Activated gamma-delta T cell treated with anti-CD3 and anti-CD28 coated beads, Interleukin-2, amount 50 U/mL, for 16 hours (primary cell): ENCODE measurements at places on chromosomes 12 and 14.

DNA sequence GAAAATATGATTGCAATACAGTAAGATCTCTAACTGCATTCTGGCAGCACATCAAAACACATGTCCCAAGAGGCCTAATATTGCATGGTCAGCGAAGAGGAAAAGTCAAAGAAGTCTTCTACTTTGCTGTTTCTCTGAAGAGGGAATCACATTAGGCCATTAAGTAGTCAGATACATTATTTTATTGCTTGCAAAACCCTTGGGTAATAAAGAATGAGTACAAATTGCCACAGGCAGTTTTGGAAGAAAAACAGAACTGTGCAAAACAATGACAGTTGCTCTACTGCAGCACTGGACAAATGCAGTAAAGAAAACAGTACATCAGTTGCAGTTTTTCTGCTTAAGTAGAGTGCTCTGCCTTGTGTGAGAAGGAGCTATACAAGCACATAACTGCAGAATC, 211.9 kb downstream of the MED13L start:
- DNase-seq = no peak

GRCh38 chr12:14442221-14442881, 76.9 kb downstream of the ATF7IP start:
- no peak for DNase-seq

- no peak for DNase-seq
These were observed 67.1 kb downstream of the TUNAR start for GRCh38 chr14:95943699-95944098.

DNA sequence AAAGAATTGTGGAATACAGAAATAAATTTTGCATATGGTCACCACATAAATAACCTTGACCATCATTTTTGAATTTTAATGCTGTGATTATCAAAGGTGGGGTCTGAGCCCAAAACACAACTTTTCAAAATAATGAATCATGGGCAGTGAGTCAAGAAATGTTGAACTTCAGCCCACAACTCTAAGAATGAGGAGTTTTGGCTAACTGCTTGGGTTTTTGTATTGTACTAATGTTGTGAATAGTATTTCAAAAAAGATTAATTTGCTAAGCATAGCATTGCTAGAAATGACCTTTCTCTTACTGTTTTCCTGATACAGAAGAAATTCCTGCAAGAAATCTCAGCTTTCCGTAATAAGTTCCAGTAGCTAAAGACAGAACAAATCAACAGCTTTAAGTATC, 24.4 kb upstream of the YARS2 start:
- DNase-seq = no peak

GRCh38 chr12:12941450-12942350, 10.3 kb downstream of the GPRC5D start:
- no peak for DNase-seq

DNA sequence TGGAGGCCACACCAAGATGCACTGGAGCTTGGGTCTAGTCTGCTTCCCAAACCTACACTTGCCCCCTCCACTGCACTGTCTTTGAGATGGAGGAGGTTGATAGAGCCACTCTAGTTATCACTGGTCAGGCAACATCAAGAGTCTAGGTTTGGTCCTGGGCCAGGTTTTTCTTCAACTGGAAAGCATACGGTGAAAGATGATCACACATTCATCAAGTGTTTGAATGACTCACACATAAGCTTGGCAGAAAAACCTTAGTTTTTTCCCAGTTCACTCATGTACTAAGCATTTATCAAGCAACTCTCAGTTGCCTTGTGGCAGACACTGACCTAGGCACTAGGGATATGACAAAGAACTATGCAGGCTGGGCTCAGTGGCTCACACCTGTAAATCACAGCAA, 84.5 kb downstream of the PLEKHG3 start:
- DNase-seq = no peak

DNA sequence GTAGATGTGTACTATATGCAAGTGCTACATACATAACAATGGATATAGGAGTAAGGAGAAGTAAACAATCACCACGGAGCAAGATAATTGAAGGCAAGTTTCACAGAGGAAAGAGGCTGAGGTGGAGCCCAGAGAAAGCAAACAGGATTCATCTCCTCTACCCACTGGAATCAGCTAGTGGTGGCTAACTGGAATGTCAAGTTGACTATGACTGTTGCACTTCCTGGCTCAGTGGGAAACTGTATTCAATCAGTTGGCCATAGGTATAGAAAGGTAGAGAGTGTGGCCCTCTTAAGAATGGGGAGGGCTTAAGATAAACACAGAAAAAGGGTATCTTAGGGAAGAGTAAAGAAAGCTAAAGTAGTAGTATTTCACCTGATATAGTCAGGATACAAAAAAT, 62.4 kb downstream of the MAP4K5 start:
- DNase-seq = no peak
